ENCODE measurements at places on chromosomes 13 and 19. TPM values are rescaled to one million over a fixed set of nuclear protein-coding genes. Genes with fewer than 3 reads are reported as not detected.

GRCh38 chr19:16714702-16715287 is 4.9 kb upstream of the NWD1 start:
- H3K4me1 ChIP-seq = no peaks in the 10 kb centered on the region
- no peaks in the 10 kb centered on the region for H3K36me3 ChIP-seq
- H3K27me3 ChIP-seq = no peaks in the 10 kb centered on the region

DNA sequence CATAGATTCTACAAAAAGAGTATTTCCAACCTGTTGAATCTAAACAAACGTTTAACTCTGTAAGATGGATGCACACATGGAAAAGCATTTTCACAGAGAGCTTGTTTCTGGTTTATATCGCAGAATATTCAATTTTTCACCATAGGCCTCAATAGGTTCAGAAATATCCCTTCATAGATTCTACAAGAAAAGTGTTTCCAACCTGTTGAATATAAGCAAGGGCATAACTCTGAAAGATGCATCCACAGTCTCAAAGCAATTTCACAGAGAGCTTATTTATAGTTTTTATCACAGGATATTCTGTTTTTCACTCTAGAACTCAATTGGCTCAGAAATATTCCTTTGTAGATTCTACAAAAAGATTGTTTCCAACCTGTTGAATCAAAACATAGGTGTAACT is 1483.6 kb downstream of the UQCRFS1 start:
- H3K36me3 ChIP-seq = peaks cover 56% of the 10 kb centered on the region
- no peak overlapping the region for H3K27ac ChIP-seq
- no peak overlapping the region for H3K4me3 ChIP-seq
- H3K4me1 ChIP-seq = peaks cover 13% of the 10 kb centered on the region
- DNase-seq = no peak

DNA sequence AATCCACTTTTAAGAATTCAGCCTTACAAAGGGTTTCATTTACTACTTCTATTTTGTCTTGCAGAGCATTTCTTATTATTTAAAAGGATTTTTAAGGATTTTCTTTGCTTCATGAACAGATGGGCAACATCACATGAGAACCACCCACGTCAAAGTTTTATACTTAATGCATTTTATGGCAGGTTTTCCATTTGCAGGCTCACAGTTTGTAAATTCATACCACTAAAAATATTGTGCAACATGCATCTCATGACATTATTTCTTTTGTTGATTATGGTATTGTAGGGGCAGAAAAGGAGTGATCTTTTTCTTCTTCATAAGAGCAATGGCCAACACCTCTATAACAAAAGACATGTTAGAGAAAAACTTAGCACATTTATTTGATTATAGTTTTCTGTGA is 554.0 kb upstream of the SPRY2 start:
- H3K27ac ChIP-seq = no peak overlapping the region
- no peaks in the 10 kb centered on the region for H3K36me3 ChIP-seq
- H3K4me3 ChIP-seq = no peak overlapping the region

The KDELR1 gene
- 68.4 TPM for total RNA-seq

Measured in left ventricle myocardium inferior (tissue), 1 donor.